ENCODE measurements at places on chromosomes 7 and 10.

DNA sequence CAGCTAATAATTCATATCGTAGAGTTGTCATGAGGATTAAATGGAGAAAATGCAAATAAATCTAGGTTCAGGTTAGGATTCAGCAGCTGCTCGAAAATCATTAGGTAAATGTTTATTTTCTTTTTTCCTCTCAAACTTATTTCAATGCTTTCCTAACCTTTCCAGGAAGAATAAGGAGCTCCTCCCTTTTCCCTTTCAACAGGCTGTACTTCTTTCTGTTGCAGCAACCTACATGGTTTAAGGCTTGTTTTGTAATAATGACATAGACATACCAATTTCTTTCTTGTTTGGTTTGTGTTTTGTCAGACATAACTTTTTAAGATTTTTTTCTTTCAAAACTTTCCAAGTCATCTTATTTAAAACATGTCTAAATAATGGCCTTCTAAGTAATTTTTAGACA lies 18.2 kb downstream of the GPR141 start:
- no peak for DNase-seq

DNA sequence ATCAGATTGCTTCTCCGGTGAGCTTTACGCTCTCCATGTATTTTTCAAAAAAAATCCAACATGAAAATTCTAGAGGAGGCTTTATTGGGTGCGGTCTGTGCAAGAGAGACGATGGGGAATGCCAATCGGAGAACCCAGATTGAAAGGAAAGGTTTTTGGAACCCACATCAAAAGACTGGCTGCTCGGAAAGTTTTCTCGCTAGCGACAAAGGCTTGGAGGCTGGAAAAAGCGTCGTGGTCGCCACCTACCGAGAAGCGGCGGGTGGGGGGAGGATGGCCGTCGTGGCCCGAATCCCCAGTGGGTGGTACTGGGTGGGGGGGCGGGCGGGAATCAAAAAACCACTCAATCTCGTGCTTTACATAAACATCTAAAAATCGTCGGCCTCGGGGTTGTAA lies 1.1 kb upstream of the GTF2I start:
- no peak for DNase-seq

- no peak for DNase-seq
These were observed 729.2 kb downstream of the LRMDA start for GRCh38 chr10:76160446-76161300.

GRCh38 chr7:108069646-108070045 lies 60.5 kb downstream of the LAMB4 start:
- no peak for DNase-seq

GRCh38 chr7:34756691-34757090 lies 98.7 kb downstream of the NPSR1 start:
- no peak for DNase-seq

- DNase-seq = no peak
These were observed 1083.6 kb upstream of the PHF14 start for GRCh38 chr7:9890092-9890491.

DNA sequence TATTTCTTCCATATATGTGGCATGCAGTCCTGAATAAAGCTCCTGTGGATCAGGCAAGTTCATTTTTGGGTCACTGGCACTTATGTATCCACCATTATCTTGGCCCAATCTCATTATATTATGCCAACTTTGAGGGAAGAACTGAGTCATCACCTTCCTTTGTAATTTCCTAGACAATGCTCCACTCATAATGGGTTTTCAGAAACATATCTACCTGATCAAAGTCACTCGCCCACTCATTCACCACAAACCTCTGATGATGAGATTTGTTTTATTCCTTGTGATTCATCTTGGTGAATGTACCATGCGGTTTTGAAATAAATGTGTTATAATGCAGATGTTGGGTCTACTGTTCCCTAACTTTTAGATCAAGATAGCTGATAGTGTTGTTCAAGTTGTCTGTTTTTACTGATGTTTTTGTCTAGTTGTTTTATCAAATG lies 525.8 kb downstream of the KIF20B start:
- no peak for DNase-seq

- DNase-seq = no peak
These were observed 8.8 kb upstream of the ENO4 start for GRCh38 chr10:116840389-116841075.

DNA sequence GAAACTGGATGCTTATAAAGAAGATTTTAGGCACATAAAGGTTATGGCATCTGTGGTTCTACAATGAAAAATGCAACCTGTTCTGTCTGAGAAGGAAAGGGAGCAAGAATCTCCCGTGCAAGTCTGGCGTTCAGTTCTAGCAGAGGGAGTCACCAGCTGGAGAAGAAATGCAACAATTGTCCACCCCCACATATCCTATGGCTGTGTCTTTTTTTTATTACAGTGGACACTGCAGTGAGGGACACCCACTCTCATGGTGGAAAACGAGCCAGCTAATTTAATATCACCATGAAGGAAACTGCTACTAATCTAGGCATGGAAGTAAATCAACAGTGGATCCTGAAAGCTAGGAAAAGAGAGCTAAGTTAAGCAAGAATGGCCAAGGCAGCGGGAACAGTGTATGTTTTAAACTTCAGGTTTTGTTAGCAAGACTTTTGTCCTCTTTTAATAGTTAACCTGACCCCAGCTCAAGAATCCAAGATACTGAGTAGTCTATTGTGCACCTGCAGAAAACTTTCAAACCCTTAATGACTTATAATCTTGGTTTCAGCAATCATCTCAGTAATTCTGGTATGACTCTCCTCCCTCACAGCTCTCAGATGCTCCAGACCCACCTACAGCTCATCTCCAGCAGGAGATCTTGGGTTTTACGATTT lies 149.3 kb downstream of the FGFR2 start:
- no peak for DNase-seq

DNA sequence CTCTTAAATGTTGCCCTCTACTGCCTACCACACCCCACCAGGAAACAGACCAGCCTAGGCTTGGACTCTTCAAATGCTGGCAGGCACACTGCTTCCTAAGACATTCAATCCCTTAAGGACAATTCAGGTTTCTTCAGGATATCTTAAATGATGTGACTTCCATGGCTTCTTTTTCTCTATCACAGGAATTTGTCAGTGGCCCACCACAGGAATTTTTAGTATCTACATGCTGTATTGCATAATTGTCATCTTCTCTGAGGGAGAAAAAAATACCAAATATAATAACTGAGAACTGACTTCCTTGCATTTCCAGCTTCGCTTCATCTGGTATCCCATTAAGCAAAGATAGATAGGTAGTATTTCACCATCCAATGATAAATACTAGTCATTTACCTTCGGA lies 129.3 kb downstream of the WNT2 start:
- no peak for DNase-seq

GRCh38 chr10:119129721-119130120 lies 25.8 kb downstream of the DENND10 start:
- DNase-seq = no peak

DNA sequence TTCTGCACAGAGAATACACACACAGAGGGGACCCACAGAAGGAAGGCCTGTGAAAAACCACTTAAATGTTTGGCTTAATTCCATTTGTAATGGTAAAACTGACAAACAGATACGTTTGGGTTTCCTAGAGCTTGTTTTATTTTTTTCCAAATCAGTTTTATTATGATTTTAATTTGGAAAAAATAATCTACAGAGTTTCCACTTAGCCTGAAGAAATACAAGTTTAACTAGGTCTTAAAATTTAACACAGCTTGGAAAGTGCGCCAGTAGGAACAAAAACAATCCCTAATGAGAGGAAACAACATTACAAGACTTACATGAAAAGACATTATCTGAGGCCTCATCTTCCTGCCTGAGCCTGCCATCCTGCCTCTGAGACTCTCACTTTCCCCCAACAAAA lies 58.5 kb upstream of the CARD11 start:
- no peak for DNase-seq

DNA sequence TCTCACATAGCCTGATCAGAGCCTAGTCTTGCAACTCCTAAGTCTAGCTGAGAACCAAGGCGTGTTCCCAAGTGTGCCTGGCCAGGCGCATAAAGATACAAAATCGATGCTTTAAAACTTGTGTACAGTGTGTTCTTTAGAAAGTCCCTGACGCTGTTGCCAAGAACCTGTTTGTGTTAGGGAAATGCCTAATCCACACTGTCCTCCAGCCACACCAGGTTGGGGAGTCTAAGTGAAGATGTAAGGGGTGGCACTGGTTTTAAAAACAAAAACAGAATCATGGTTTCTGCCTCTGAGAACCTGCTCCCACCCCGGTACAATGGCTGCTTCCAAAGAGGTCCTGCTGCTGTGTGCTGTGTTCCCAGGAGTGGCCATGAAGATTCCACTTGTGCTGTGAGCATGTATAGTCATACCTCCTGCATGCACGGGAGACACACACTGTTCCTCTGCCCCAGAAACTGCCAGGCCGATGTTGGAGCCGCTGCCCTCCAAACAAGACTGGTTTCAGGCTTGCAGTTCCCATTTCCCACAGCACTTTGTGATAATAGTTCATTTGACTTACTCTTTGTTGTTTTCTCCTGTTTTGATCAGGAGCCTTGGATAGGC lies 88.5 kb downstream of the CCNY start:
- DNase-seq = no peak

DNA sequence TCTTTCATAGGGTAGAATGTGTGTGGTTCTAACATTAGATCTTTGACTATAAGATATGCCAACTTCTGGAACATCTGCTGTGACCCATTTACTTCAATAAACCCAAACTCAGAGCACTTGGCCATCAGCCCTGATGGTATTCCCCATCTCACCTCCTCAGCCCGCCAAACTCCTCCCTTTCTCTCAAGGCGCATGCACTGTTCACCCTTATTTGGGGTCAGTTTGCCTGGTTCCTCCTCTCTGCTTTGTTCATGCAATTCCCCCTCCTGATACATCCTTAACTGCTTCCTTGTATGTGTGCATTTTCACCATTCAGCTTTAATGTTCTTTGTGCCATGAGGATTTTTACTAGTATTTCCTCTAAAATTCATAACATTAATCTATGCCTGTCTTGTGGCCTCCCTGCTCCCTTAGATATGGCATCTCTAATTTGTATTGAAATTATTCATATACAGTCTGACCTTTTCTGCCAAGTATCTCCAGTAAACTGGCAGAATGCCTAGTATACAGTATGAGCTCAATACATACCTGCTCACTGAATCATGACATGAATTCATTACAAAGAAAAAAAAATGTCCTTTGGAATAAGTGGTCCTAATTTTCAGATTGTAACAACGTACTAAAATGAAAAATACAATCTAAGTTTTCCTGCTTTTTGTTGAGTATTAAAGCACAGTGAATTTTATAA lies 336.8 kb upstream of the IGFBP3 start:
- DNase-seq = no peak

- DNase-seq = no peak
These were observed 432.6 kb downstream of the TNS3 start for GRCh38 chr7:47149208-47149839.

GRCh38 chr7:106345421-106346166 lies 60.8 kb upstream of the NAMPT start:
- no peak for DNase-seq

DNA sequence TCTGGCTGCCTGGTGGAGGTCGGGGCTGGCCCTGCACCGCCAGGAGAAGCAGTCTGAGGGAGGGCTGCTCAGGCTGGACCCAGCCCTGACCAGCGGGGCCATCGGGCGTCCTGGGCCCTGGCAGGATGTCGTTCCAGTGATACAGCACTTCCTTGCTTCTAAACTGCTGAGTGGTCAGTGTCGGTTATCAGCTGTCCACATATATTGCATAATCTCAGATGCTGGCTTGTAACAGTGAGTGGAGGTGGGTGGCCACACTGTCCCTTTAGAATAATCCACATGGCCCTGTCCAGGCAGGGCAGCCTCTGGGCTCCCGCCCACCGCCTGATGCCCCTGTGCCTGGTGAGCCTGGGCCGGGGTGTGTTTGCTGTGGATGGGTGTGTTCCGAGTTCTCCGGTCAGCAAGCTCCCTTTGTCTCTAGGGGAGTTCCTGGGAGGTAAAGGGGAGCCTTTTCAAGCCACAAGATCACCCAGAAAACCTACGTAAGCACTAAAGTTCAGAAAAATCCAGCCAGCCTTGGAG lies 86.1 kb downstream of the LHPP start:
- DNase-seq = no peak

GRCh38 chr7:96219378-96220130 lies 102.3 kb downstream of the SLC25A13 start:
- DNase-seq = no peak
